ENCODE measurements at places on chromosomes 16 and 17.

GRCh38 chr16:89924297-89924924 is 1.3 kb downstream of the TUBB3 start:
- DNase-seq, result peak; percentile 33

GRCh38 chr16:54587176-54587515 is 300.6 kb upstream of the IRX3 start:
- DNase-seq, result no peak

DNA sequence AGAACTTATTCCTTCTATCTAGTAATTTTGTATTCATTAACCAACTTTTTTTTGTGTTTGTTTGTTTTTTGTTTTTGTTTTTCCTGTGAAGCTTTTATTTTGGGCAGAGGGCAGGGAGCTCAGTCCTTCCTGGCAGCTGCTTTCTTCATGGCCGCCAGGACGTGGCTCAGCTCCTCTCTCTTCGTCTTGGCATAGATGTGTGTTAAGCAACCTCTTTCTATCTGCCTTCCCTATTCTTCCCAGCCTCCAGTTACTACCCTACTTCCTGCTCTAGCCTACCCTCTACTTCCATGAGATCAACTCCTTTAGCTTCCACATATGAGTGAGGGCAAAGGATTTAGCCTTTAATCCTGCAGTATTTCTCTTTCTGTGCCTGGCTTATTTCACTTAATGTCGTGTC is 8.2 kb upstream of the BRD7 start:
- no peak for DNase-seq

GRCh38 chr17:16467044-16467443 is 24.9 kb downstream of the LRRC75A start:
- no peak for DNase-seq

DNA sequence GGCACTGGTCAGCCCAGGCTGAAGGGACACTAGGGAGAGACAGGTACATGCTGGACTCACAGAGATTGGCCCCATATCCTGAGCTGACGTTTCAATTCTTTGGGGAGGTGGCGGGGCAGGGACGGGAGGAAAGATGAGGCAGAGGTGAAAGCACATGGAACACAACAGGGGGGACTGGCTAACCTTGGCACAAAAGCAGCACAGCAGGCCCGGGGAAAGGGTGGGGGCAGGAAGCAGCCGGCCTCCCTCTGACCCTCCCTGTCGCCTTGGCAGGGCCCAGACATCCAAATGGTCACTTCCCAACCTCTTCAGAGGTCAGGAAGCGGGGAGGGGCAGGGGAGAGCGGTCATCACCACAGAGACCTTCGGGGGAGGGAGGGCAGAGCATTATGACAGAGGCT is 6.6 kb downstream of the VAT1 start:
- DNase-seq, result no peak

DNA sequence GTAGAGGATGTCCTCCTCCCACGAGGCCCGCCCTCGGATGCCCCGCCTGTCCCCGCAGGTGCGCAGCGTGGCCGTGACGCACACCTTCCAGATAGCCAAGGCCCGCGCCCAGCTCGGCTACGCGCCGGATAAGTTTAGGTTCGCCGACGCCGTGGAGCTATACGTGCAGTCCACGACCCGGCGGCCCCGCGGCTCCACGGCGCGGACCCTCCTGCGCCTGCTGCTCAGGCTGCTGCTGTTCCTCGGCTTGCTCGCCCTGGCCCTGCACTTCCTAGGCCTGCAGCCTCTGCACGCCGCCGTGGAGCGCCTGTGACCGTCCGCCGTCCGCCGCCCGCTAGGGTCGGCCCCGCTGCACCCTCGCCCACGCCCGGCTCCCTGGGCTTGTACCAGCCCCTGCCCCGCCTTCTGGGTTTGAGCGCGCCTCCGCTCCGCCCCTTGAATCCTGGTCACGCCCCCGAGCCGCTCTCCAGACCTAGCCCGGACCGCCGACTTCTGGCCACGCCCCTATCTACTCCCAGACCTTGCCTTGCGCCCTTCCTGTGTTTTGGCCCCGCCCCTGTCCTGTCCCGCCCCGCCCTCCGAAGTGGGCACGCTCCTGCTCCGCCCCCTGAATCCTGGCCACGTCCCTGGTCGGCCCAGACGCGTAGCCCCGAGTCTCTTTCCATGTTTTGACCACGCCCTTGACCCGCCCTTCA is 15.8 kb upstream of the EEF2K start:
- peak; percentile 99 for DNase-seq

DNA sequence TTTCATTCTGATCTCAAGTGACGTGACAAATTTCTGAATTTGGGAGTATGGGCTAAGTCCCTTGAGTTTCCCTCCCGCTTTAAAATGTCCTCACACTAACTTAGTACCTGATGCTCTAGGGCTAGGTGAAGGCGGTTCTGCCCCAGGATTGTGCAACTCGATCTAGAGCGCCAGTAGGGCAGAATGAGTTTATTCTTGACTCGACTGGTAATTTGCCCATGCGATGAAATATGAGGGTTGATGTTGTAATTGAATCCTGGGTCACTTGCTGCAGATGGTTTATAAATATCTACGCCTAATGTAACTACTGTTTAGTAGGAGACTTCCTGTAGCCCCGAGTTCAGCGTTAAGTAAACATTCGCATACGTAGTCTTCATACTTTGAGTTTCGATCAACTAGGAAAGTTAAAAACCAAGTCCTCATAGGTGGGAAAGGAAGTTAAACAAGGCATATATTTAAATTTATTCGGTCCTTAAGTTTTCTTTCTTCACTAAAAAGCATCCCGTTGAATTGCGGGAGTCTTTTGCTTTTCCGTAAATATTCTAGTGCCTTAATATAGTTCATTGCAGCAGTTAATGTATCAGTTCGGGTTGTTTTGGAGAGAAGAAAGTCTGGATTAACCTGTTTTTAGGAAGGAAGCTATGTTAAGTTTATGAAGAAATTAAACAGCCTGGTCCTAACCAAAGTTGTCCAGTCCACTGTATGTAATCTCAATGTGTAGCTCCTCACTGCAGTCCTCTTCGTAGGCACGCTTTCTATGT is 1.6 kb downstream of the CTCF start:
- DNase-seq, result no peak

- DNase-seq, result no peak
Measured at GRCh38 chr17:14302091-14302430, 1.2 kb downstream of the HS3ST3B1 start.

DNA sequence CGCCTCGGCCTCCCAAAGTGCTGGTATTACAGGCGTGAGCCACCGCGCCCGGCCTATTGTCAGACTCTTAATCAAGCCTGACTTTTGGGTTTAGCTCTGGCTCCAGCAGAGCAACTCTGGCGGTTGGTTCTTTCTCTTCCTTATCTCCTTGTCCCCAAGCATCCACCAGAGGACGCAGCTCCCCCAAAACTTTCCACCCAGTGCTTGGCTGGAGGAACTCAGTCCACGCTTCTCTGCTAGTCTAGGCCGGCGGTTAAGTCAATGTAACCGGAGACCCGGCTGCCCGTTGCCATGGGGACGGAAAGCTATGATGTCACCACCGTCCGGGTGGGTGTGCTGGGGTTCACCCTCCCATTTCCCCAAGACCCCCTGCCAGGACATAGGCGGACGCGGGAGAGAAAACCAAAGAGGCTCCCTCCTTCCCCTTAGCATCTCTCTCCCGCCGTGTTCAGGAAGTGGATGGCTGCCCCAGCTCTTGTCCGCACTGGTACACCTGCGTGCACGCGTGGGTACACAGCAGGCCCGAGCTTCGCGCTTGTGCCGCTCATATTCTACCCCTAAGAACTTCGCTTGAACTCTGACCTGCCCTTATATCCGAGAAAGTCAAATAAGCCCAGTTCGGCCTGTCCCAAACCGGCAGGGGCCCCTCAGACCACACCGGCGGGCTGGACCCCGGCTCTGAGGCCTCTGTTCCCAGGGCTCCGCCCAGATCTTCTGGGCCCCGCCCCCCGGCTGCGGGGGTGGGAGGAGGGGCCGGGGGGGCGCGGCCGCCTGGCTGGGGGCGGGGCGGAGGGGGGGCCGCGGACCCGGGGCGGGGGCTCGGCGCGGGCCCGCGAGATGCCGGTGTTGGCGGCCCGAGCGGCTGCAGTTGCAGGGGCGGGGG is at the start of gene RND2:
Gene RND2, plus strand, starts transcription at position 825 of the 883 bp plus-strand sequence. CDS start 117 bp downstream, outside the sequence.
- peak; percentile 90 for DNase-seq

- no peak for DNase-seq
Measured at GRCh38 chr16:85808926-85809325, 9.4 kb downstream of the COX4I1 start.

GRCh38 chr17:80981062-80981902 is 10.4 kb upstream of the CHMP6 start:
- no peak for DNase-seq

GRCh38 chr16:56998861-56999260 is 9.5 kb downstream of the NLRC5 start:
- DNase-seq, result no peak

GRCh38 chr16:55933038-55933437 is 57.9 kb upstream of the CES5A start:
- no peak for DNase-seq

GRCh38 chr16:63596716-63597115 is 1525.1 kb downstream of the CDH11 start:
- DNase-seq, result no peak

DNA sequence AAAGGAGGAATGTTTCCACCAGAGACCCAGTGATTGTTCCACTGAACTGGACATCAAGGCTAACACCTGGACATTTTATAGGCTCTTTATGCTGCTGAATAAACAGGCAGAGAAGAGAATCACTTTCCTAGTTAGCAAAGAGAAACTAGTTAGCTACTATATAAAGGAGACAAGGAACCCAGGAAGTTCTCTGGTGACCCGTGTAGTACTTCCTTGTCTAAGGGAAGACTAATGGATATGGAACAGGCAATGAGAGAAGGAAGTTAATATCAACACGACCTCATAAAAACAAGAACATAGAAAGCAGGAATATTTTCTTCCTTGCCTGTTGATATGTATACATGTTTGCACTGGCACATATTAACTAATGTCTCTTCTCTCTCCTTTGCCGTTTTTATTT is 30.8 kb upstream of the RPL38 start:
- DNase-seq, result no peak

DNA sequence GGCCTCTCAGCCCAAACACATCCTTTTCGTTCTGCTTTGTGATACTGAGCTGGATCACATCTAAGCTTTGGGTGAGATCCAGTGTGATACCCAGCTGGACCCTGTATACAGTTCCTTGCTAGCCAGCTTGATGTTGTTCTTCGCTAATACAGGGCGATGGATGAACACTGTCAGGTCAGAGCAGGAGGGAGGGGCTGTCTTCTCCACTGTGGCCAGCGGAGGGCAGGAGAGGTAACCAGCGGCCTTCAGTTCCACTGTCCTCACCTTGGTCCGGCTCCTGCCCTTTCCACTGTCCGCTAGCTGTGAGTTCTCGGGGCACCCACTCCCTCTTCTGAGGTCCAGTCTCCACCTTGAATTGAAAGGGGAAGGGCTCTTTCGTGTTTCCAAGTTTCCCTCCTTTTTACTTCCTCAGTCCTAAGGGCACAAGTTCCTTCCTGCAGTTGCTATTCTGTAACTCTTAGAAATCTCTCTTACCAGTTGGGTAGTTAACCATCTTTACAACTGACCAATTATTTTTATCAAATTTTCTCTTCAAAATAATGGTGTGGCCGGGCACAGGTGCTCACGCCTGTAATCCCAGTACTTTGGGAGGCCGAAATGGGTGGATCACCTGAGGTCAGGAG is 3.0 kb upstream of the ZNF213 start:
- DNase-seq, result no peak

- DNase-seq, result no peak
Measured at GRCh38 chr17:79955691-79956440, 79.8 kb downstream of the TBC1D16 start.

- DNase-seq, result peak; percentile 74
Measured at GRCh38 chr17:78789663-78790181, 7.6 kb upstream of the CYTH1 start.

- peak; percentile 97 for DNase-seq
Measured at GRCh38 chr16:684071-684794, at the start of gene JMJD8. TSS of gene JMJD8 (minus strand) at chr16:684334. CDS start at chr16:684319, 15 bp downstream.

DNA sequence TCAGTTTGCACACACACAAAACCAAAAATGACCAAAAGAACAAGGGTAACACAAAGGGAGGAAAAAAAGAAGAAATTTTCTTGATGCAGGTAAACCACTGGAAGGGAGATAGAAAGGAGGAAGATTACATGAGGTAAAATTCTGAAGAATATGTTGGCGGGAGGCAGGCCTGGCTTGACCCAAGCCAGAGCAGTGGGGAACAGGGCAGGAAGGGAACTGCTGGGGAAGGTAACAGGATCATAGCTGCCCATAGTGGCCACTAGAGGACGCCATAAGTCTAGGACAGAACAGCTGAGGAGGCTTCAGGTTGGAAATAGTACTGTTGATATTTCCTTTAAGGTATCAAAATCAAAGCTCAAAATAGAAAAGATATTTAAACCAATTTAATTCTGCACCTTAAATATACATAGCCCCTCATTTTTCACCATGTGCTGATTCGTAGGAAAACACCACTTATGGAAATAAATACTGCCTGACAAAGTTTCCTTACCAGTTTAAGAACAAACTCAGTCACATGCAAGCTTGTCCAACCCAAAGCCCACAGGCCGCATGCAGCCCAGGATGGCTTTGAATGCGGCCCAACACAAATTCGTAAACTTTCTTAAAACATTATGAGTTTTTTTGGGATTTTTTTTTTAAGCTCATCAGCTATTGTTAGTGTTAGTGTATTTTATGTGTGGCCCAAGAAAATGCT is 15.5 kb downstream of the VPS35 start:
- DNase-seq, result peak; percentile 22

DNA sequence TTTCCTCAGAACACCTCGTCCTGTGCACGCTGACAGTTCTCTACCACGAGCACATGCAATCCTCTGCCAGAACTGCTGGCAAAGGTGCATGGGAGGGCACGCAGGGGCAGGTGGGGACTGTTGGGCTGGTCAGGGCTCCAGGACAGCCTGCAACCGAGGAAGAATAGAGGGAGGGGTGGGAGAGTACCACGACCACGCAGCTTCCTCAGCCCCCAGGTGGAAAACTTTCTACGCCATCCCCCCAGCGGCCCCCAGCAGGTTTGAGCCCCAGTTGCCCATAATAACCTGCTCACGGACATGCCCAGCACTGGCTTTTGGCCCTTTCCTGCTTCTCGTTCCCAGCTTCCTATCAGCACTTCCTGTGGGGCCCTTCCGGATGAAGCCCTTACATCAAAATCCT is 199.3 kb downstream of the C16orf95 start:
- no peak for DNase-seq

DNA sequence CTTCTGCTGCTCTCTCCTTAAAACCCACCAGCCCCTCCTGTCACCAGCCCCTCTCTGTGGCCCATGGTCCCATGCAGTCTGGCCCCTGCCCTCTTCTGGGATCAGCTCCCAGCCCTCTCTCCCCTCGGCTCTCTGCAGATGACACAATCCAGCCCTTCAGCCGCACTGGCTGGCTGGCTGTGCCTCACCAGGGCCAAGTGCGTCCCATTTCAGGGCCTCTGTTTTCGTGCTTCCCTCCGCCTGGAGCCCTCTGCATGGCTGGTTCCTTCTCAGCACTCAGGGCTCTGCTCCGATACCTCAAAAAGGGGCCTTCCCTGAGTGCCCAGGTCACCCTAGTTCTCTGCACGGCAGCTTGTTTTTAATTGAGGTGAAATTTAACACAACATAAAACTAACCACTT is 124.3 kb downstream of the SOCS1 start:
- DNase-seq, result no peak

GRCh38 chr17:8057691-8058114 is 18.8 kb downstream of the ALOX15B start:
- DNase-seq, result peak; percentile 34

- no peak for DNase-seq
Measured at GRCh38 chr17:17988427-17988945, 15.8 kb downstream of the DRC3 start.
